Left ventricle myocardium inferior (tissue), 1 donor: ENCODE measurements at places on chromosomes 2 and 18. TPM values are rescaled to one million over a fixed set of nuclear protein-coding genes. Genes with fewer than 3 reads are reported as not detected.
A peak's percentile ranks its signal among the peaks of the same experiment; 100 is the strongest.

The GCG gene
- total RNA-seq: not detected

The SAG gene
- not detected for total RNA-seq

The DCDC2C gene
- not detected for total RNA-seq

The CERKL gene
- total RNA-seq: not detected

The RIT2 gene
- total RNA-seq: not detected

The CPO gene
- 0.25 TPM for total RNA-seq

The MAIP1 gene
- total RNA-seq: 22.7 TPM

The DAW1 gene
- total RNA-seq: 0.19 TPM

The ABHD1 gene
- 3.5 TPM for total RNA-seq

The DHRS9 gene
- 7.3 TPM for total RNA-seq

The MATN3 gene
- total RNA-seq: 0.22 TPM

DNA sequence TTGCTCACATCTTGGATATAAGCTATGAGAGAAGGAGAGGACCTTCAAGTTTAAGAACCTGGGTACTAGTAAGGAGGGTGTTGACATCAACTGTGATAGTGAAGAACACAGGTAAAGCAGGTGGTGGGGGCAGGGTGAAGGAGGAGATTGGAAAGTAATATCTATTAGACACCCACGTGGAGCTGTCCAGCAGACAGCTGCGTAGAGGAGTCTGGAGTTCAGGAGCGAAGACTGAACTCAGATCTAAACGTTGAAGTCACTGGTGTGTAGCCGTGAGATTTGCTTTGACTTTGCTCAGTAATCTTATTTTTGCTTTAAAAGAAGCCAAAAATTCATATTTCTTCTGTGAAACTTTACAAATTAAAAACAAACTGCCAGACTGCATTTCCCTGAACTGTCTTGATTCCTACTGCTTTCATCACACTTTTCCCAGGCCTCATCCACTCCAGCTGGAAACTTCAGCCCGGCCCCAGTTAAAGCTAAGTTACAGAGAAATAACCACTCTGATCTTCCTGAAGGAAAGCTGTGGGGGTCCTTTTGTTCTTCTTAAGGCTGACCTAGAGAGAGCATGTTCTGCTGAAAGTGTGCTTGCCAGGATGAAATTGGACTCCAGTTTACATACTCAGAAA lies 533.3 kb downstream of the CNTNAP5 start:
- no peak for DNase-seq

- DNase-seq: no peak
Observed at GRCh38 chr18:73774811-73775509, 372.7 kb downstream of the FBXO15 start.

DNA sequence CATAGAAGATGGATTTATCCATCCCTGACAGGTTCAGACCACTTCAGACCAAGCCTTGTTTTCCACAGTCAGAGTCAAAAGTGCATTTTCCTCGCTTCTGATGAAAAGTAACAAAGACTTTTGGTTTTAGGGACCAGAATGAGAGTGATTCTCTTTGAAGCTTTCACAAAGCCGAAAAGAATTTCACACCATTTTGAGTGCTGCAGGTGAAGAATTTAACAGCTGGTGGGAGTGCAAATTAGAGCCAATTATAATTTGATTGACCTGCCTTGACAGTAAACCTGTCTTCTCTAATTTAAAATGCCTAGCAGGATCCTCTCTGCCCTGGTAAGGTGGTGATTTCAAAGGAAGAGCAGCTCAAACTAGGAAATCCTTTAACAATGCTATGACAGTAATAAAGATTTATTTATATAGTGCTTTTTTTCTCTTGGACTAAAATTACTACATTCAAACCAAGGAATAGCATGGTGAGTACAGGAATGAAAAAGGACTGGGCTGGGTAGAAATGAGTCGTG lies 241.6 kb downstream of the HRH4 start:
- no peak for DNase-seq

DNA sequence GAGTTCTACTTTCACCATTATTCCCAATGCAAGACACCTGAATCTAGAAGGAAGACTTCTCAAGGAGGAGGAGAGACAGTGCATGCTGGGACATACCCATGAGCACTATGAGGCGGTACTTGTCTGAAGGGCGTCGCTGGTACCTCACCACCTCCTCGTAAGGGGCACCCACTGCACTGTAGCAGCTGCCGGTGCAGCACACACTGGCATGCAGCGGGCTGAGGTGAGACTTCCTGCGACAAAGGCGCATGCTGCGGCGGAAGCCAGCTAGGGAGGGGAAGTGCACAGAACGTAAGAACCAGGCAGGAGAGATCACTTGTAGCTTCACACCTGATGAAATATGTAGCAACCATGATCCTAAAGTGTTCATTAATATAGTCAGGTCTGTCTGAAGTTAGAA lies 12.8 kb upstream of the TMEM237 start:
- no peak for DNase-seq

GRCh38 chr2:67904566-67904965 lies 158.2 kb downstream of the C1D start:
- no peak for DNase-seq

DNA sequence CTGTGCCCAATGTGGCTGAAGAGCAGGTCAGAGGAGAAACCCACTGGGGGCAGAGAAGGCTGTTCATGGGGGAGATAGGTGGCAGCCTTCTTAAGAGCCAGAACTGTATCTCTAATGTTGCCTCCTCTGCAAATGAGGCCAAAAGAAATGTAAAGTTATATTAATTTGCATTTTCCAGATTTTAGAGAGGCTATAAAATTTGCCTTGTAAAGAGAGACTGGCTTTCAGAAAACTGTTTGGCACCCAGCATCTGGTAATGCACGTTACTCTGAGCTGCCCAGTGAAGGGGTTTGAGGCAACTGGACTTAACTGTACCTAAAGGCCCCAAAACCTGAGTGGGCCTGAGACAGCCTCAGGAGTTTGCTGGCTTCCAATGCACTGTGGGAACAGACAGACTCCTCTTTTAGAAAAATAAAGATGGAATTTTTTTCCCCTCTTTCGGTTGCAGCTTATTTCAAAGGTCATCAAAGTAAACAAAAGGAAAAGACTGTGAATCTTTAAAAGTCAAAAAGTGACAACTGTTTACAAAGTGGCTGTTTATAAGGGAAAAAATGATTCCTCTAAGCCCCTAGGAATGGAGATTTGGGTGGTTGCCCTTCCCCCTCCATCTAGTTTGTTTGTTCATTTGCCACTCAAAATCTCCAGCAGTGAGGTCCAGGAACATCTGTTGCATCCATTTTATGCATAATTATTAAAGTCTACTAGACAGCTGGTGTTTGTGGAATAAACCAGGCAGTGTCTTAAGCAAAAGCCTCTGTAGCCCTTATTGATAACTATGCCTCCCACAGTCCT lies 132.2 kb upstream of the ZFP36L2 start:
- no peak for DNase-seq

DNA sequence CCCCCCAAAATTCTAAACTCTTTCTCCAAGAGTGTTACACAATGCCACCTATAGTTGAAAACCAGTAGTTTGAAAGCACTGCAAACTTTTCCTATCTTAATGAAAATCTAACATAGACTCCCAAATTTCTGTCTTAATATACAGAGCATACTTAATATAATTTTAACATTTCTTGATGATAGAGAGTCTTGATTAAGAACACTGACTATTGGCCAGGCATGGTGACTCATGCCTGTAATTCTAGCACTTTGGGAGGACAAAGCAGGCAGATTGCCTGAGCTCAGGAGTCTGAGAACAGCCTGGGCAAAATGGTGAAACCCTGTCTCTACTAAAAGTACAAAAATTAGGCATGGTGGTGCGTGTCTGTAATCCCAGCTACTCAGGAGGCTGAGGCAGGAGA lies 34.2 kb downstream of the ASXL2 start:
- DNase-seq: no peak

- DNase-seq: no peak
Observed at GRCh38 chr2:56077359-56077915, 106.4 kb upstream of the CCDC85A start.

DNA sequence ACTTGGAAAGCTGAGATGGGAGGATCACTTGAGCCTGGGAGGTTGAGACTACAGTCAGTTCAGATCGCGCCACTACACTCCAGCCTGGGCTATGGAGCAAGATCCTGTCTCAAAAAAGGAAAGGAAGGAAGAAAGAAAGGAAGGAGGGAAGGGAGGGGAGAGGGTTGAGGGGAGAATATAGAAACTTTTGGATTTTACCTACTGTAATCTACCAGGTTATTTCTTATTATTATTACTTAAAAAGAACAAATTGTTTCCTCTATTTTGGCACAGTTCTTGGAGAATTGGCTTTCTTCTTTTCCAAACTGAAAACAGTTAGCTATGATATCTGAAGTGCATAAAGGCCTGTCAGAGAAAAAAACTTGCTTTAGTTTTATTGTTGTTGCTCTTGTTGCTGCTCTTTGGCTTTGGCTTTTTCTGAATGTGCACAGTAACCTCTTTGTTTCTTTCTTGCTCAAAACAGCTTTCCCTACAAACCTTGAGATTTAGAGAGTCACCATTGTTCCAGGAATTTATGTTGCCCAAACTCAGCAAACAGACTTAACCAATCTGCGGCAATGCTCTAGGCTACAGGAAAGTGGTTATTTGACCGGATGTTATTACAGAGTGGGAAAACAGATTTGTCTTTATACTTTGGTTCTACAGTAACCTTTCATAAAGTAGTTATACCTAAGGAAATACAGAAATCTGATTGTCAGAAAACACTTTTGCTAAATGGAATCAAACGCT lies 214.9 kb downstream of the XIRP2 start:
- no peak for DNase-seq

DNA sequence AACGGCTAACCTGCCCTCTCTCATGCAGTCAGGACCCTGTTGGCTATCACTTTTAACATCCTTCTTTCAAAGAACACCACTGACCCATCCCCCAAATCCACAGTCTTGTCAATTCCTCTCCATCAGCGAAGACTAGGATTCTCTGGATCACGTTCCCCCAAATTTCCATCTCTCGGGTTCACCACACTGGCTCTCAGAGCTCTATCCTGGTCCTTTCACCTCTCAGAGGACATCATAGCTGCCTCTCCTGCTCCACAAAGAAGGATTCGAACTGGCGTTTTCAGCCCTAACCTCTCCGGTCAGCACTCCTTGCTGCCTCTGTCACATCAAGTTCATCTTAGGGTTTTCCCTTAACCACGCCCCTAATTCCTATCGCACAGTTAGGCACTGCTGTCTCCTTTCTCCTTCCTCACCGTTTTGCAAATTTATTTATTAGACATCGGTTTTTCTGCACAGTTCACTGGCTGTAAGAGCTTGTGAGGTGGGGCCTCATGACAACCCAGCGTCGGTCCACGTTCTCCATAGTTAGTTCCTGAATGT lies 247.5 kb upstream of the PXDN start:
- no peak for DNase-seq

- DNase-seq: no peak
Observed at GRCh38 chr18:76252880-76253279, 242.2 kb downstream of the ZNF516 start.

- DNase-seq: no peak
Observed at GRCh38 chr18:58186258-58186948, 142.4 kb downstream of the NEDD4L start.

- no peak for DNase-seq
Observed at GRCh38 chr2:232438091-232438490, 17.9 kb upstream of the ALPI start.

DNA sequence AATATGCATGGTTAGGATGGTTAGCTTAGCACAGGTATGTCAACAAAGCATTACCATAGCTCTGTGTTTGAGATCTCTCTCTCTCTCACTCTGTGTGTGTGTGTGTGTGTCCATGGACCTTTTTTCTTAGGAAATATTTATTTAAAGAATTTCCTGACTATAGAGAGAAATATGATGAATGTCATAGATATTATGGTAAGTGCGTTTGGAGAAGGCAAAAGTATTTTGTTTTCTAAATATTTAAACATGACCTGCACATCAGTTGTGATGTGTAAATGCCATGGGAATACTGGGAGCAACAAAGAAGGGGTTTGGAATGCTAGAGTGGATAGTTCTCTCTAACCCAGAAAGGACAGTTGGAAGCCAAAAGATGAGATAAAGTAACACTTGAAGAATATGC lies 3.9 kb upstream of the TMEM178A start:
- DNase-seq: no peak

GRCh38 chr2:148725564-148725963 lies 81.0 kb downstream of the EPC2 start:
- DNase-seq: no peak

DNA sequence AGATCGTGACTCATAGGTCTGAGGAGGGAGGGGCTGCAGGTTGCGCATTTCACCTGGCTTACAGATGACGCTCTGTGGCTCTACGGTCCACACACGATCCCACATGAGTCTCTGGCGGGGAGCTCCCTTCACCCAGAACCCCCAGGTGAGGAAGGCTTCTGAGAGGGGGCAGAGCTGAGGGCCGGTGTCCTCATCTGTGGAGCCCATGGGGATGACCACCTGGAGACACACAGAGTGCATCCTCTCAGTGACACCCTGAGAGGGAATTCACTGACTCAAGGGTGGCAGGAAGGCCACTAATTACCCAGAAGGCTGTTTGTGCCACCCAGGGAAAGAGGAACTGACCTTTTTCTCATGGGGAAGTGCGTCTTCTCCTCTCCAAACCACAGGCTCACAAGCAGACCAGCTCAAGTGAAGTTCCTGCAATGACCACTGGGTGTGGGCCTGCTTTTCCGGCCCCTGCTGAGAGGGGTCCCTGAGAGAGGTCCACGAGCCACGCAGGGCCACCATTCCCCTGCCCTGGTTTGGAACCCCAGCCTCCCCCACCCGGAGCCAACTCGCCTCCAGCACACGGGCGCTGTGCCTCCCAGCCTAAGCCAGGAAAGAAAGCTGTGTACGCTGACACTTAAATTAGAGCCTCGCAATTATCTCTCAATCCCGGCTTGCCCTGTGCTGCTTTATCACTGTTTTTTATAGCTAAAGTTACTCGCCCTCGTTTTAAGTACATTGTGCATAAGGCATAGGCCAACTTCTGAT lies 114.1 kb downstream of the BCL11A start:
- peak; percentile 39 for DNase-seq

- peak; percentile 44 for DNase-seq
Observed at GRCh38 chr18:21110713-21111345, 784 bp downstream of the ROCK1 start.

DNA sequence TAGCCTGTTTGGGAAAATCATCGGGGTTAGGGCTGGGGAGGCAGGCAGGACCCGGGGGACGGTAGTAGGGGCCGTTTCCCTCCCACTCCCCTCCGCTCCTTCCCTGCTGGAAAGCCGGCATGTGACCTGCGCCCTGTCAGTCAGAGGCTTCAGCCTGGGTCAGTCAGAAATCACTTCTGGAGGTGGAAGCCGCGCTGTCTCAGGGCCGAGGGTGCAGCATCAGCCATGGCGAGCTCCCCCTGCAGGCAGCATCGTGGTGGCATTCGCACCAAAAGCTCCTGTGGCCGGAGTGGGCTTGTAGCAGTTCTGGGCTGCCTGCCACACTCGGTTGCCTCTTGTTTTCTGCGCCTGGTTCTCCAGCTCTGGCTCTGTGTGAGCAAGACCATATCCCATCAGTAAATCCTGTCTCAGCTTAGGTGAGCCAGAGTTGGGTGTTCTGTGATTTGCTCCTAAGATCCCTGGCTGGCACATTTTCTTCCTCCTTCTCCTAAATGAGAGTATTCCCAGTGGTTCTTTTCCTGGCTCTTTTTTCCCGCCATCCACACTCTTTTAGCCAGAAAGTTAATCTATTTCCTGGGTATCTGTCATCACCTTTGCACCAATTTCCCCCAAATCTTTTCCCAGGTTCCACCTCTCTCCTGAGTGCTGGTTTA lies 123.9 kb upstream of the CD302 start:
- peak; percentile 76 for DNase-seq
